ENCODE measurements at places on chromosomes 5 and 9. TPM values are rescaled to one million over a fixed set of nuclear protein-coding genes. Genes with fewer than 3 reads are reported as not detected.
A peak's percentile ranks its signal among the peaks of the same experiment; 100 is the strongest.

DNA sequence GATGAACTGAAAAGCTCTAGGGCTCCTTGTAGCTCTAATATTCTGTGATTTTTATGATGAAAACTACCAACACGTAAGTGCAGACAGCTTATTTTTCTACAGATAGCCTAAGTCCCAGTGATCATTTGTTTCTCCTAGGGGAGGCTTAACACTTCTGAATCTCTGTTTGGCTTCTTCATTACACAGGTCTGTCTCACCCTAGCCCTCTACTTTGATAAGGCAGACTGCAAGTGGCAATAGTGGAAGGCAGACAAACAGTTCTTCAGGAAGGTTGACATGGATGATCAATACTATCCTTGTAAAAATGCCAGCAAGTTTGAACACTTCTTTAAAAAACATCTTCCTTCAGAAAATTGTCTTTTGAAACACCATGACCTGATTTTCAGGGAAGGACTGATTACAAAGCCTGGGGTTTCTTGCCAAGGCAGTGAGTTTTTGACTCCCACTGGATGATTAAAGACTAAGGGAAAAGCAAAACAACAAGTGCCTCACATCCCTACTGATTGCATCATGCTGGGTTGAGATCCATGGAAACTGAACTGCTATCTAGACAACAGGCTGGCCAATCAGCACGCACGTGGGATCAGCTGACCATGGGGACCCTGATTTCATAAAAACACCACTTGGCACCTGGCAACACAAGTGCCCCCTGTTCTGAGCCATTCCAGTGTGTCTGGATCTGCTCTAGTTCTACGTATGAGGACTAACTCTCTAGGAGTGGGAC, 212.2 kb downstream of the SMARCA2 start:
- DNase-seq: no peak

GRCh38 chr9:129552064-129552463, 68.8 kb downstream of the C9orf50 start:
- no peak for DNase-seq

The PCDHB4 gene
- not detected for total RNA-seq

The PCDHGA8 gene
- total RNA-seq: not detected

DNA sequence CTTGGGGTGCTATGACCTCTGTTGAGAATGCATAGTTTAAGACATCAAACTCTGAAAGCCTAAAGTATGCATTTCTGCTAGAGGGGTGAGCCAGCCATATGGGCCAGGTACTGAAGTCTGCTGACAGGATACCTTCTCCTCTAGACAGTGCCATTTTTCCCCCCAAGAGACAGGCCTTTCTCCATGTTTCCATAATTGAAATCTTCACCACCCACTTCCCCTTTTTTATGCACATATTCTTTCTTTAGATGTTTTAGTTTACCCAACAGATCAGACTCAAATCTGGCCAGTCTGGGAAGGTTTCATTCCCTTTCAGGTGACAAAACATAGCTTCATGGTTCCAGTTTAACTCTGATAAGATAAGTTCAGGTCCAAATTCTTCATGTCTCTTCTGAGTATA, 212.8 kb downstream of the ADCY2 start:
- DNase-seq: no peak

The C5orf63 gene
- 5.6 TPM for total RNA-seq

The ADAMTS6 gene
- total RNA-seq: 2.4 TPM

DNA sequence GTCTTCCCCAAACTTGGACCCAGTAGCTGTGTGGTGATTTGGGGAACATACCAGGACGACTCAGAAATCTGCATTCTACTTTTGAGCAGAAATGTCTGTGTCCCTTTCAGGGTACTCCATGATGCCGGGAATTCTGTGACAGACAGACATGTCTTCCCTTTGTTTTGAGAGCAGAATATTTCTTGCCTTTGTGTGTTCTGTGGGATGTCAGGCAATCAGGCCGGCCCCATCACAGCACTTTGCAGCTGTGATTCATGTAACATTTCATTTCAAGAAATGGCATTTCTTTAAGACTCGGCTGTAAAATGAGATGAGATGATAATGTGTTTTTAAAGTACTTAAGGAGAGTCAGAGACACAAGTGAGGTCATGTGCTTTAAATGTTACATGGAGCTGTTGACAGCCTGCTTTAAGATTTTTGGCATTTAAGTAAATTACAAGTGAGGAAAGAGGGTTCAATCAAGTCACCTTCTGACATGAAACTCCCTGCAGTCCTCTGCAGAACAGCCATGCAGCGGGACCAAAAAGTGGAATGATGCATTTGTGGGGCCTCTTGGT, 98.7 kb downstream of the SLC28A3 start:
- no peak for DNase-seq

DNA sequence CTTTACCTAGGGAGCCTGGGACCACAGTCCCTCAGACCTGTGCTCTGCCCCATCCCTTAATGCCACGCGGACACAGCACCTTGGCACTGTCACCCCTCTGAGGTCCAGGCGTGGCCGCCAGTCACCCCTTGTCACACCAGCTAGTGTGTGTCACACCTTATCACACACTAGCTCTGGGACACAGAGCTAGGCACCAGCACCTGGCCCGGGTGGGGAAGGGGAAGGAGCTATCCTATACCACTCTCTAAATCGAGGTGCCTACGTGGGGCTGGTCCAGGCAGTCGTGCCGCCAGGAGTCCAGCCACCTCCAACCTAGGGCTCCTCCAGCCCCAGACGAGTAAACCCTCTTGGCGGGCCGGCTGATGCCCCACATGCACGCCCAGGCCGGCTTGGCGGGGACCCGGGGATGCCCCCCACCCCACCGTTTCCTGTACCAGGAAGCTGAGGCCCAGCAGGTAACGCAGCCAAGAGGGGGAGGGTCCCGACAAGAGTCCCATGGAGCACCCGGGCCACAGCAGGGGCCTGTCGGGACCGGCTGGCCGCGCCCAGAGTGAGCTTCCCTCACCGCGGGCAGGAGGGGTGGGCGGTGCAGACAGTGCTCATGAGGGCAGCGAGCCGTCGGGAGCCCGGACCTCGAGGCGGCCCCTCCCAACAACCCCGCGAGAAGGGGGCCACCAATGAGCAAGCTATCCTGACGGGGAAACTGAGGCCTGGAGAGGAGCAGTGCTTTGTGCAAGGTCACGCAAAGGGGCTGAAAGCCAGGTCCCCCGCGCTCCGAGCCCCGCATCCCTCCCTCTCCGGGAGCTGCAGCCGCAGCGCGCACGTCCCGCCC, 550 bp downstream of the CORO2A start:
- peak; percentile 38 for DNase-seq

The HK3 gene
- total RNA-seq: 1.2 TPM

GRCh38 chr9:116451500-116452115, 235.5 kb upstream of the TRIM32 start:
- DNase-seq: no peak

The C6 gene
- not detected for total RNA-seq

DNA sequence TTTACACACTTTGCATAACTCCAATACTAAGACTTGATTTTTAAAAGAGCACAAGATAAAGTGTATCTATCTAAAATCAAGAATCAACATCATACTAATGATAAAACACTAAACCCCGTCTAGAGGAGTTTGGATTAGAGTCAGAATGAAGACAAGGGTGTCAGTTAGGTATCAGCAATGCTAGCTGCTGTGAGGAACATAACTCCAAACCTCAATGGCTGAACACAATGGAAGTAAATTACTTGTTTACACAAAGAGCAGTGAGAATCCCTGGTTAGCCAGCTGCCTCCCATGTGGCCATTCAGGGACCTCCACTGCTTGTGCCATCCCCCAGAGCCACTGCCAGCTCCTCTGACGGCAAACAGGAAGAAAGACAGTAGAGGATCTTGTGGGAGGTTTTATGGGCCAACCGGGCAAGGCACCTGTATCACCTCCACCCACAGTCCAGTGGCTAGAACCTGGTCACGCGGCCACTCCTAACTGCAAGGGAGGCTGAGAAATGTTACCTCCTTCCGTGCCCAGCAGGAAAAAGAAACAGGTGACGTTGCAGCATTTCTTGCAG, 24.0 kb upstream of the GRHPR start:
- DNase-seq: no peak

DNA sequence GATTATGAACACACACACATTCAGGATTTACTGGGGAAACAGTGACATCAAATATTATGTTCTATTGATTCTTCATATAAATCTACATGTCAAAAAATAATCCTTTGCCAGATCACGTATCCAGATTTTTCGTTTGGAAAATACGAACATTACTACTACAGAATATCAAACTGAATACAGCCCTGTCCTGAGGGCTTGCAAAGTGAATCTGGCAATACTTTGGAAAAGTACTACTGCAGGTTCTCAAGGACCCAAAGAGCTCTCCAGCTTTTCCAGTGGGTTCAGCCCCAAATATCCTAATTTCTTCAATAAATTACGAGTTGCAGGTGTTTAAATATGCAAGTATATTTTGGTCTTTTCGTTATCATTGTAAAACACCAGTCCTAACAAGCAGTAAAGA, 411 bp upstream of the NDUFS4 start:
- DNase-seq: no peak

The B4GALT1 gene
- 126 TPM for total RNA-seq

DNA sequence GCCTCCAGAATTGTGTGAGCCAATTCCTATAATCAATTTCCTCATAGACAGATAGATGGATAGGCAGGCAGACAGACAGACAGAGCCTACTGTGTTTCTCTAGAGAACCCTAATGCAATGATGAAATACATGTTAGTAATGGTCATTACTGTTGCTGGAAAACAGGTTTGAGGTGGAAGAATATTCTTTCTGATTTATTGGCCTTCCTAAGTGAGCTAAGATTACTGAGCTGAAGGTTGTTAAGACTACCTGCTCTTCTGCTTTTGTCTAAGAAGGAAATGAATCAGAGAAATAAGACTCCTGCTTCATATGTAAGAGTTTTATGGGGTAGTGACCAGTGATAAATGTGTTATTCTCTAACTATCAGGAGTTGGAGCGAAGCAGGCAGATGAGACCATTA, 219.9 kb downstream of the ELAVL2 start:
- no peak for DNase-seq

The SLC34A1 gene
- 0.40 TPM for total RNA-seq

GRCh38 chr5:56257010-56257409, 23.9 kb upstream of the ANKRD55 start:
- no peak for DNase-seq

The AK1 gene
- total RNA-seq: 66.5 TPM

DNA sequence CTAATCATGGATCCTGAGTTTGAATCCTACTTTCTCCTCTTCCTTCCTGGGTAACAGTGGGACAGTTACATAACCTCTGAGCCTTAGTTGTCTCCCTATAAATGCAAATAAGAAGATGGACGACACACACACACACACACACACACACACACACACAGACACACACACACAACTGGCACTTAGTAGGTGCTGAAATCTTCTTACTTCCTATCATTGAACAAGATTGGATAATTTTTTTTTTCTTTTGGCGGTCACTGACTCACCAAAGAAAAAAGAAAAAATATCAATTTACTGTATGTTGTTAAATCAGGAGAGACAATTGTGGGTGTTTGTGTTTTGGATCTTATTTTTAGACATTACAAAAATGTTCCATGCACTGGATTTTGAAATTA, 28.4 kb upstream of the TNFSF8 start:
- DNase-seq: no peak

DNA sequence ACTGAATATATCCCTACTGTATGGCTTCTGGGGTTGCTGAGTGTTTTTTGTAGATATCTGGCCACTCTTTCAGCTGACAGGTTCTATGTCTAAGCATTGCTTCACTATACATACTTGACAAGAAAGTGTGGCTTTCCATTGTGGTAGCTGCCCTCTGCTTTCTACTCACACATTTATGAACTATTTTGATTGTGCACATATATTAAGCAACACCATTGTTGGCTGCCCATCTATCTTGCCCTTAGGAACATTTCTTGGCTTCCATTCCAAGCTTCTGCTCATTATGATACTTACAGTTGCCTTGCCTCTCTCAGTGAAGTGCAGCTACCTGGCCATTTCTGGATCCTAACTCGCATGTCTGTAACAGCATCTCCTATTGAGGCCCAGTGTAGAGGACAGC, 153.6 kb upstream of the MOCS2 start:
- DNase-seq: no peak

- DNase-seq: no peak
Observed at GRCh38 chr9:75997206-75997605, 106.7 kb downstream of the PCSK5 start.

DNA sequence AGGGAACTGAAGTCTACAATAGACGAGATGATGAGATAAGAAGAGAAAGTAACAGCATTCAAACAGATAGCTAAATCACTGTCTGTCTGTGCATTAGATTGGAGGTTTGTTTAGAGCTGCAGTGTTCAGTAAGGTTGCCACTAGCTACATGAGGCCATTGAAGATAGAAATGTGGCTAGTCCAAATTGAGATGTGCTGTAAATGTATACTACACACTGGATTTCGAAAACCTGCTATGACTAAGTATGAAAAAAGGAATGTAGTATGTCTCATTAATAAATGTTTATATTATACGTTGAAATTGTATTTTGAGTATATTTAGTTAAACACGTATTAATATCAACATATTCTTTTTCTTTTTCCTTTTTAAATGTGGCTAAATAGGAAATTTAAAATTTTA, 142.1 kb downstream of the XRCC4 start:
- no peak for DNase-seq

DNA sequence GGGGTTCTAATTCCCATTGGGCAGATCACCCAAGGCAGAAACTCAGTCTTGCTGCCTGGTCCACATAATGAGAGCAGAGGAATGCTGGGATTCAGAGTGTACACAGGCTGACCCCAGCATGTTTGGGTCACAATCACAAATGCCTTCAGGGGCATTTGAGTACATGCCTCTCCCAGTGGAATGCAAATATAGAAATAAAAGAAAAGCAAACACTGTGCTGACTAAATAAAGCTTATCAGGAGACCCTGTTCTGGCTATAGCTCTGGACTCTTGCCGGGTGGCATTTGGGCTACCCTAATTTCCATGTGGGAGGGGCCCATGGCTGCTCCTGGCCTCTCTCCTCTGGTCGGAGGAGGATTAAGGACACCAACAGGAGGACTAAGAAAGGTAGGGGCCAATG, 121.4 kb downstream of the DOCK8 start:
- no peak for DNase-seq

DNA sequence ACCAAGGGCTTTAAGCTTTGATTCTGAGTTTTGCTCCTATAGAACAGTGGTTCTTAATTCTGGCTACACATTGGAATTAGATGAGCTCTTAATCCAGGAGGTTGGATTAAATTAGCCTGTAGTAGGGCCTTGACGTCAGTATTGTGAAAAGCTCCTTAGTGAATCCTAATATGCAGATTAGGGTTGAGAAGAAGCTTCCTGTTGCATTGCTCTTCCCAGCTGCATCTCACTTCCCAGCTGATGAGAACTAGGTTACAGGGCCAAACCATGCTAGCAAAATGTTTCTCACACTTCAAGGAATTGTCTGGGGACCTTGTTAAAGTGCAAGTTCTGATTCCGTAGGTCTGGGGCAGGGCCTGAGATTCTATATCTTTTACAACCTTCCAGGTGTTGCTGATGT, 300.0 kb downstream of the ZSWIM6 start:
- DNase-seq: no peak

GRCh38 chr9:88464851-88465250, 70.1 kb upstream of the NXNL2 start:
- DNase-seq: no peak

The HRH2 gene
- 2.8 TPM for total RNA-seq

The PKD2L2 gene
- not detected for total RNA-seq

The COL23A1 gene
- not detected for total RNA-seq
